ENCODE measurements at places on chromosomes 5 and 9.

- no peak for DNase-seq
These were observed 57.3 kb downstream of the TRIO start for GRCh38 chr5:14200312-14200990.

GRCh38 chr5:3564827-3565518, 30.7 kb upstream of the IRX1 start:
- no peak for DNase-seq

GRCh38 chr9:5442400-5443011, 4.8 kb upstream of the PLGRKT start:
- DNase-seq = no peak

DNA sequence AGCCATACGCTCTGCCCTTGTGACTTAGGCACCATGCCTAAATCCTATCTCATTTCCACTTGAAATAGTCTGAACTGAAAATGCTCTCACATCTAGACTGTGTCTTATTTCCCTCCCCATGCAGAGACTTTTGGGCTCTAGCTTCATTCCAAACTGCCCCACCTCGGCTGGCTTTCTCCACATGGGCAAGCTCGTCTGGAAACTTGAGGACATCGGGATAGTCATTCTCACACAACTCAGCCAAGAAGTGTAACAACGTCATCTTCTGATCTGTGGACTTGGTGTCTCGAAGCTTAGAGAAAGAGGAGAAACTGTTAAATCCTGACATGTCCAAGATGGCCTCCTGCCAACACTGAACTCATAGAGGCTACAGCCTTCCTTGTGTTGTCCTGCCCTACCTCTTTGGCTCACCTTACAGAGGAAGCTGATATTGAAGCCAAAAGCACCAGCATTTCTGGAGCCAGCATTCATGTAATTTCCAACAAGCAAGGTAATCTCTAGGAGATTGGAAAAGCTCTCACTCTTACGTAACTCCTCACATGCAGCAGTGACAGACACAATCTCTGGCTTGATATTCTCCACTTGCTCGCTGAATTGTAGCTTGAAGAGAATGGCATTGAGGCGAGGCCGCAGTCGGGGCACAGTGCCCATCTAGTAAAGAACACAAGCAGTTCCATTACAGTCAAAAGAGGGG, 39.6 kb downstream of the PCDHGC5 start:
- no peak for DNase-seq

- DNase-seq = no peak
These were observed 533.9 kb upstream of the NUDT12 start for GRCh38 chr5:104096451-104096850.

DNA sequence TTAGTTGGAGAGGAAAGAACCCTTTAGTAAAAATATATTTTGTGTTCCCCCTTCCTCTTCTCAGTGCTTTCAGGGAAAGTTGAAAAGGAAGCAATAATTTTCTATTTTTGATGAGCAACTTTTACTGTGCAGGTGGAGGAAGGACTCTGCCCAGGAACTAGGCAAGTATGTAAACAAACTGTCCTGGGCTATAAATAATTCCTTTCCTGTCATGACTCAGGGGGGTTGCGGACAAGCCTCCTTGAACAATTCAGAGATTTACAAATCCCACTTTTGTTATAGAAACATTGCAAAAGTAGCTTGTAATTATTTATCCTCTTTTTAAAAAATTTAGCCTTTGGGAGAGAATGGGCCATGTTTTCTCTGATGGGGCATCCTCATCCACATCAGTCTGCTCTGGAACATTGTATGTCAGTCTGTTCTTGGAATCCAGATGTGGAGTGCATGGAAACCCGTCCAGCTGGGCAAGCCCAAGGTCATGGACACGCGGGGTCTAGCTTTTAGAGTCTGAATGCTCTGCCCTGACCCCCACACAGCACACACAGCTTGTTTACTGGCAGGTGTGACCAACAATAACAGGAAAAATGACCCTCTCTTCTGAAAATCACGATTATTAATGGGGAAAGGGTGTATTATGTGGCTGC, 127.6 kb downstream of the GADD45G start:
- no peak for DNase-seq

DNA sequence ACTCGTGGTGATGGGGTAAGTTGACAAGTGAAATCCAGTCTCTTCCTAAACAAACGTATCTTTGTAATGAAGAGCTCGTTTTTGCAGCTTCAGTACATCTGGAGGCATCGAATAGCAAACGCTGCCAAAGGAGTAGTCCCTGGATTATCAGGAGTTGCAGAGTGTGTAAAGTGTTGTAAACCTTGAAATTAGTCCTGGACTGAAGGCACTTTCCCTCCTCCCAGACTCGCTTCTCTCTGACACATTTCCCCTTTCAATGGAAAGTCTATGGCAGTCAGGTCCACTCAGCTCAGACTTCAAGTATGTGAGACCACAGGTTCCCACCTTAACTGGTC, 1.5 kb upstream of the PBX3 start:
- no peak for DNase-seq

- no peak for DNase-seq
These were observed 7.2 kb upstream of the ARSI start for GRCh38 chr5:150309886-150310239.

DNA sequence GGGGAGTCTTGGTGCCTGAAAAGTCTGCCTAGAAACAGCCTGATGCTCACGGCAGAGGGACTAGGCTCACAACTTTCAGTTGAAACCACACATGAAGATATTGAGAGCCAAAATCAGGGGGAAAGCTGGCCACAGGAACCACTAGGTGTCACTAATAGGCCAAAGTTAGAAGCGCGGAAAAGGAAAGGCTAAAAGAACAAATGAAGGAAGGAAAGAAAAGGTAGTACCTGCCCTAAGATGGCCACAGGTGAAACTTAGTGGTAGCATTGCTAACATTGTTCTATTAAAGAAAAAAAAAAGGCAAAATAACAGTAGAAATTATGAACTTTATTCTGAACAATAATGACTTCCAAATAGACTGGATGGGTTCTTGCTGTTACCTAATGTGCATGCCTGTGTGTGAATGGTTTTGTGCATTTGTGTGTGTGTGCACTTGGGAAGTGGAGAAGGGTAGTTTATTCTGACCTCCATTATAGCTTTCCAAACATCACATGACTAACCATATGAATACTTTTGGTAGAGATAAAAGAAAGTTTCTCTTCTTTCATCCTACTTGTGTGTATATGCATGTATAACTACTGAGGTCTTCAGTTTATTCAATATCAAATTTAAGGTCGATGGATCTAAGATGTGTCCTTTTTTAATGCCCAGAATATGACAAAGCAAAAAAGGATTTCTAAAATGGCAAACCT, 2.1 kb upstream of the RFESD start:
- peak; percentile 23 for DNase-seq

DNA sequence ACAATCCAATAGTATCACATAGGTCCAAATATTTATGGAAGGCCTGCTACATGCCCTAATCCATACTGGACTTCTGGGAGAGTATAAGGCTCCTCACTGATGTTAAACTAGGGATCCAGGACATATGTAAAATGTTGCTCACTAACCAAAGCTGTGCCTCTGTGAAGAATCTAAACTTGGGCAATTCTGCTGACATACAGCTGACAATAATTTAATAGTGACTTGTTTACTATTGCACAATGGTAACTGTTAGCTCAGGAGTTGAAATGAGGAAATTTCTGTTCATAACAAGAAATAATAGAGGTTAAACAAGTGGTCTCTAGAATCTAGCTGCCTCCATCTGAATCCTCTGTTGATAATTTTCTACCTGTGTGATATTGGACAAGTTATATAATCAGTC, 14.9 kb upstream of the CTXN3 start:
- DNase-seq = no peak

GRCh38 chr5:13934125-13934524, 10.4 kb downstream of the DNAH5 start:
- no peak for DNase-seq

DNA sequence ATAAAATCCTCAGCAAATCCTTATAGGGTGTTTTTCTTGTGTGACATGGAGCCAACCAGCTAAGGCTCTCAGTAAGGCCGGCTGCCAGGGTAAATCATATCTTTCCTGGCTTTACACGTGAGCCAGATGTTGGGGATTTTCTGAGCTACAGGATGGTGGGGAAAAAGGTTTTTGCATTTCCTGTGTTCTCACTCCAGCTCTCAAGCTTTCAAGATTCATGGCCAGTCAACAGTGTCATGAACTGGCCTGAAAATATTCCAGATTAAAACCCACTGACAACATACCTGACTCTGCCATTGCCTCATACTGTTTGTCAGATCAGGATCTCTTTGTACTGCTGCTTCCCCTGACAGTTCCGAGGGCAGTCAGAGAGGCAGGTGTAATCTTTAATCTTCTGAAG, 306.9 kb downstream of the GLIS3 start:
- DNase-seq = no peak

- no peak for DNase-seq
These were observed 562.9 kb upstream of the ACO1 start for GRCh38 chr9:31821583-31821982.

- DNase-seq = no peak
These were observed 247.2 kb downstream of the KIF4B start for GRCh38 chr5:155260798-155261197.

DNA sequence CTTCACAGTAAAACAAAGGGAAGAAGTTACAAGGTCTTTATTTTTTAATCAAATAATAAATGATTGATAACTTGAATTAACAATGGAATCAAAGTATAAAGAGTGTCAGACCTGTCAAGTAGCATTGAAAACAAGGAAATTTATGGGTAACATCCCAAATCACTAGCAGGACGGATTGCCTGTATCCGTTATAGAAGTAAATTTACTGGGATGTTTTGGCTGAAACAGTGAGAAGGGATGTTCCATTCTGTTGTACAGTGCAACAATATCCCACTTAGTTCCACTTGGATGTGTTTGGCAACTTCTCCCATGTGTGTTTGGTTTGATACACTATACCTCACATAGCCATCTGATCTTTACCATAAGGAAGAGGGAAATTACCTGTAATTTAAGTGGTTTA, 421.0 kb upstream of the CHD1 start:
- no peak for DNase-seq

DNA sequence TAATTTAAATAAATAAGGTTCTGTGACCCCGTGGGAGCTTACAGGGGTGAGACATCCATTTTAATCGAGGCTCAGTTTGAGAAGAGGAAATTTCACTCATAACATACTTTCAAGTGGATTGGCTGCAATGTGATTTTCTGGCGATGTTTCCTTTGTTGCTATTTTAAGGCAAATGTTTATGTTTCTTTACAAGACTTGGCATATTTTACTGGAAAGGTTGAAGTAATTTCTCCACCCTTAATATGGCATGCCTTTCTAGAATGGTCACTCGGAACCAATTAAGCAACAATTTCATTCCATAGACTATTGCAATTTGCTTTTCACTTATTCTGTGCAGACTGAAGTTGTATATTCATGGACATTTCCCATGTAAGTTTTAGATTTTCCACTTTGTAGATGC, 438.0 kb upstream of the WWC1 start:
- DNase-seq = no peak

DNA sequence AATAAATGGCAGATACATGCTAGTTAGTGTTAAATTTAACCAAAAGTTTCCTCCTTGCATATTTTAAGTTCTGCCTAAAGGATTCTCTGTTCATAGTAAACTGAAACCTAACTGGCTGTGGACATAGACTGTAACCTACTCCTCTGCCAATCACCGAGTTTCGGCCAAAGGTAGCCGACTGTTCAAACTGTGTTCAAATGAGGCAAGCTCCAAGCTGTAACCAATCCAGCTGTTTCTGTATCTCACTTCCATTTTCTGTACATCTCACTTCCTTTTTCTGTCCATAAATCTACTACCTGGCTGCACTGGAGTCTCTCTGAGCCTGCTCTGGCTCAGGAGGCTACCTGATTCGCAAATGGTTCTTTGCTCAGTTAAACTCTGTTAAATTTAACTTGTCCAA, 44.1 kb downstream of the KCNV2 start:
- DNase-seq = no peak

DNA sequence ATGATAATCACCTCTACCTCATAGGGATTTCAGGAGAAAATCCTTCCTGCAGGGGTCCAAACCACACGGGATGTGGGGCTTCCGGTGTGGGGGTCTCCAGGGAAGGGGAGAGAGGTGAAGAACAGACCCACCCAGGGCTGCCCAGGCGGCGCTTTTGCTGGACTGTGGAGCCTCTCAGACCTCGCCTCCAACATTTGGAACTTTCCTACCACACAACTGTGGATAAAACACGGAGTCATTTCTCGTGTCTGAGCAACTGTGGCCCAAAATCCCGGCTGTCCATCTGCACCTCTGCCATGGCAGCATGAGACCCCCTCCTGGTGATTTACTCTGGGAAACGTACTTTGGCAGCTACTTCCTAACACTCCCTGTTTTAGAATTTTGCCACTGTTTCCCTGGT, 307.8 kb upstream of the IRX4 start:
- no peak for DNase-seq

DNA sequence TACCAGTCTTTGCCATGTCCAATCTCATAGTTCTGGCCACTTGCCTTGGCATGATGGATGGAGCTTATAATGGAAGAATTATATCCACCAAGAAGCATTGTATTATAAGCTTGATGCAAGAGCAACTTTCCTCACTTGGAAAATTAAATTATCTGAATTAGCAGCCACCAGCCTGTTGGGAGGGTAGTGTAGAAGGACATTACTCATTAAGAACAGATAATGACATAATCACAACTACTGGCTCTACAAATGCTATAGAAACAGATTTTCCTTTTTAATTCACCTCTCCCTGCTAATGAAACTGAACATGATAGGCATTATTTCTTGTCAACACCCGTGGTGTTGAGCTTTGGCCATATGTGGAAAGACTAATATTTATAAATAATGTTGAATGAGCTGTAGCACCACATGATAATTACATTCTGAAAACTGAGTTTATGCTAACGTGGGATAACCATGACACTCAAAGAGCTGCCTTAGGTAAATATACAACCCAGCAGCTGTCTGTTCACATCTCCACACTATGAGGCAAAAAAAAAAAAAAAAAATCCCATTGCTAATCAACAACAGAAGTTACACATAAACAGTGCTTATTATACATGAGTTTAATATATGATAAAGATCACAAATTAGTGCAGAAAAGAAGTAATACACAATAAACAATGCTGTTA, 48.1 kb upstream of the NR4A3 start:
- no peak for DNase-seq

DNA sequence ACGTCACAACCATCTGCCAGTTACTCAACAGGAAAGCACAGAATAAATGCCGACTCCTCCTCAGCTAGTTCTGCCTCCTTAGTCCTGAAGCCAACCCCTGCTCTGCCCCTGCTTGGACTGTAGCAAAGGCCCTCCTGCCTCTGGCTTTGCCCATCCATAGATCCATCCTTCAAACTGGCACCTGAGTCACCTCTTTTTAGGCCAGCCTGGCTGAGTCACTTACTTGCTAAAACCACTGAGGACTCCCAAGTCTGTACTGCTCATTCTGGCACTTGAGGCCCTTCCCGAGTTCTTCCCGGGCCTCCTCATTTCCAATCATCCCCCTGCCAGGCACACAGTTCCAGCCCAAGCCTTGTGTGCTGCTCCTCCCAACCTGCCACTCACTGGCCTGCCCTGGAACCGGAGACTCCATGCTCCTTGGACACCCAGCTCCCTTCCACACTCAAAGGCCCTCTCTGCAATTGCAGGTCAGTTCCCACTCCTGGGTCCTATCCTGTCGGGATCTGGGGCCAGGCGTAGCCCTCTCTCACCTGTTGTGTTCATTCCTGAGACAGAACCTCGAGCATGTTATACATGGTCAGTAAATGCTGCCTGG, 220.1 kb downstream of the DAB2IP start:
- no peak for DNase-seq

- no peak for DNase-seq
These were observed 79.0 kb downstream of the TAF11L14 start for GRCh38 chr5:17713301-17713700.

Measured in activated gamma-delta T cell treated with anti-CD3 and anti-CD28 coated beads, Interleukin-2, amount 50 U/mL, for 16 hours (primary cell).